ENCODE measurements at places on chromosomes 1 and 21. TPM values are rescaled to one million over a fixed set of nuclear protein-coding genes. Genes with fewer than 3 reads are reported as not detected.

The CRNN gene
- total RNA-seq = not detected

The AUNIP gene
- total RNA-seq = 0.20 TPM

The SLC45A3 gene
- 3.2 TPM for total RNA-seq

The AZIN2 gene
- total RNA-seq = 1.2 TPM

The LRRIQ3 gene
- 0.06 TPM for total RNA-seq

The EFNA4 gene
- 9.8 TPM for total RNA-seq

The KRTAP11-1 gene
- not detected for total RNA-seq

The DNASE2B gene
- not detected for total RNA-seq
